ENCODE measurements at places on chromosomes 3 and 15.
A peak's percentile ranks its signal among the peaks of the same experiment; 100 is the strongest.

DNA sequence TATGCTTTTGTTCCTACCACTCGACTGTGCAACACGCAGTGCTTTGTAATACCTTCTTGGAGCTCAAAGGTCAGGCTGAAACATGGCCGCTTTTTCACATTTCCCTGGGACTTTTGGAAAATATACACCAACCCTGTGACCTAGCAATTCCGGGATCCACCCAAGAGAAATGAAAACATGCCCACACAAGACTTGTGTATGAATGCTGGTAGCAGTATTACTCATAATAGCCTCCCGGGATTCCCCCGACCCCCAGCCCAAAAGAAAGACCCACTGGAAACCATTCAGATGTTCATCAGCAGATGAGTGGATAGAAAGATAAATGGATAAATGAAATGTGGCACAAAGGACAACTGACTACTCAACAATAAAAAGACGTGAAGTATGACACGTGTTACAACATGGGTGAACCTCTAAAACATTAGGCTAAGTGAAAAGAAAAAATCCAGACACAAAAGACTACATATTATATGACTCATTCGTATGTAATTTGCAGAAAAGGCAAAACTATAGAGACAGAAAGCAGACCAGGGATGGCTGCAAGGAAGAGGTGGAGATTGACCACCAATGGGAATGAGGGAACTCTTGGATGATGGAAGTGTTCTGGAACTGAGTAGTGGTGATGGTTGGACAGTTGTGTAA is 104.1 kb downstream of the PGPEP1L start:
- peak; percentile 21 for DNase-seq

GRCh38 chr15:40696228-40696627 is 1.3 kb downstream of the RAD51 start:
- DNase-seq = no peak

DNA sequence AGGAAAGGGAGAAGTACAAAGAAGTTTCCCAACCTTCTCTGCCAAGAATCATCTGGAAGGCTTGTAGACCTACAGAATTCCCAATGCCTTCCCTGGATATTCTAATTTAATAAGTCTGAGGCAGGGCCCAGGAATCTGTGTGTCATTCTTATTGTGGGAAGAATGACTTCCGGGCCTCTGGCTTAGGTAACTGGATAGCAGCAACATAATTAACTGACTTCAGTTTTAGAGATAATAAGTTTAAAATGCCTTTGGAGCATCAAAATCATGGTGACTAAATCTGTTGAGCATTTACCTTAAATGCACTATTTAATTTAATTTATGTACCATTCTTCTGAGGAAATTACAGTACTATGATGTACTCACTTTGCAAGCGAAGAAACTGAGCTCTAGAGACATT is 44.3 kb upstream of the TM4SF1 start:
- DNase-seq = no peak

- no peak for DNase-seq
These were observed 16.4 kb downstream of the IL12A start for GRCh38 chr3:160005004-160005403.

DNA sequence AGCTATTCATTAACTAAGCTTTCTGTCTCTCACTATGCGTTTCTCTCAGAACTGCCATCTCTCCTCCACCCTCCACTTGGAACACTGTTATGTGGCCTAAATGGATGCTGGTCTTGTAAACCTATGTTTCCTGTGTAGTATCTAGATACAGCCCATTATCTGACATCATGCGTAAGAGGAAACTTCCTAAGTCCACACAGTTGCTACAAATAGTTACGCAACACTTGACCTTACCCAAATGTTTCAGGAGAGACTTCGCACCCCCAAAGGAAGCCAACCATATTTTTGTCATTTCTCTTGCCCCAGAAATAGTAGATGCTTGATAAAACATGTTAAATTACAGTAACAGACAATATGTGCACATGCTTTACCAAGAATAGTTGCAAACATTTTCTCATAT is 87.2 kb upstream of the TPRG1 start:
- DNase-seq = no peak

- no peak for DNase-seq
These were observed 40.0 kb downstream of the MUC4 start for GRCh38 chr3:195771646-195772300.

- DNase-seq = peak; percentile 63
These were observed at the start of gene IL20RB for GRCh38 chr3:136957751-136958288. IL20RB (plus strand) TSS chr3:136957983; CDS start chr3:136958114, 131 bp downstream.

- DNase-seq = no peak
These were observed 55.4 kb downstream of the LIPC start for GRCh38 chr15:58487041-58487723.

DNA sequence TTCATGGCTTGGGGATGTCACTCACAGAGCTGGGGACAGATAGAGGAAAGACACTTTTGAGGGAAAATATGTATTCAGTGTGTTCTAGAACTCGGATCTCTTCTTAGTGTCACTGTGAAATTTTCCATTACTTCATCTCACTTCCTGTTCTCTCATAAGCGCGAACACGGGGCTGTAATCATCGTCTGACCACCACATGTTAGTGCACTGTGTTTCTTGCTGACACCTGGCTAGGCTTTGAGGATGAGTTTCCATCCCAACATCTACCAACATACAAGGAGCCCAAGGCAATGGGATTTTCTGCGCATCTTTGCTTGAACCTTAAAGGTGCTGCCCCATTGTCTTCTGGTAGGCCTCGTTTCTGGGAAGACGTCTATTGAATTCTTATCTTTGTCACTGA is 84.0 kb downstream of the LIPC start:
- DNase-seq = no peak

DNA sequence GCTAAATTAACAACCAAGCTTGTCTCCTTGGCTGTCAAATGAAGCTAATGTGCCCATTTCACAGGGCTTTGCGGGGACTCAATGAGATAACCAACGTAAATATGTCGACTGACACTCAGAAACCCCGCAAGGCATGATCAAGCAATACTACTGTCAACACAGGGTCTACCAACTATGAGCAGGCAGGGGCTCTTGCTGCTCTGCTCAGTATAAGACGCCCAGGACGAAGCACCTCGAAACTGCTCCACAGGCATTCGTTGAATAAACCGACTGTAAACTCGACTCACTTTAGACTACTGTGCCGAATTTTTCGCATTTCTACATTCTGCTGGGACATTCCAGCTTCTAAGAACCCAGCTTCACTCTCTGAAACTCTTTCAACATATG is 55.0 kb downstream of the FEZF2 start:
- no peak for DNase-seq

DNA sequence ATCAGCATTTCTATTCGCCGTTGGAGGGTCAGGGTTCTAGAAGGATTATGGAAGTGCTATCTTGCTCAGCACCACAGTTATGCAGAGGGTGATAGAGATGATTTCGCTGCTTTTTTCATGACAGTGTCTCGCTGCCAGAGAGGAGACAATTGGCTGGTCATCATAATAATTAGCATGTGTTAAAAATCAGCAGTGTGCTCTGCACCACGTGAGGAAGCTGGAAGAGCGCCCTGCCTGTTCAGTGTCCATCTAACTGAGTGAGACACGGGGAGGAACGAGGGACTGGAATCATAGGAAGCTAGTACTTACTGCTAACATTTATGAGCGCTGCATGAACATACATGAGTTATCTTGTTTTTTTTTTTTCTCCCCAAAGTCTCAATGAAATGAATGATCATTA is 116.2 kb upstream of the PLAAT1 start:
- no peak for DNase-seq

GRCh38 chr3:113834983-113835382 is 3.6 kb upstream of the GRAMD1C start:
- DNase-seq = no peak

- DNase-seq = no peak
These were observed 159.8 kb upstream of the CTDSPL start for GRCh38 chr3:37701734-37702433.

GRCh38 chr3:193585530-193585929 is 7.5 kb upstream of the OPA1 start:
- no peak for DNase-seq

All from A673 (cell line).